ENCODE measurements at places on chromosomes 5 and 9.
A peak's percentile ranks its signal among the peaks of the same experiment; 100 is the strongest.

DNA sequence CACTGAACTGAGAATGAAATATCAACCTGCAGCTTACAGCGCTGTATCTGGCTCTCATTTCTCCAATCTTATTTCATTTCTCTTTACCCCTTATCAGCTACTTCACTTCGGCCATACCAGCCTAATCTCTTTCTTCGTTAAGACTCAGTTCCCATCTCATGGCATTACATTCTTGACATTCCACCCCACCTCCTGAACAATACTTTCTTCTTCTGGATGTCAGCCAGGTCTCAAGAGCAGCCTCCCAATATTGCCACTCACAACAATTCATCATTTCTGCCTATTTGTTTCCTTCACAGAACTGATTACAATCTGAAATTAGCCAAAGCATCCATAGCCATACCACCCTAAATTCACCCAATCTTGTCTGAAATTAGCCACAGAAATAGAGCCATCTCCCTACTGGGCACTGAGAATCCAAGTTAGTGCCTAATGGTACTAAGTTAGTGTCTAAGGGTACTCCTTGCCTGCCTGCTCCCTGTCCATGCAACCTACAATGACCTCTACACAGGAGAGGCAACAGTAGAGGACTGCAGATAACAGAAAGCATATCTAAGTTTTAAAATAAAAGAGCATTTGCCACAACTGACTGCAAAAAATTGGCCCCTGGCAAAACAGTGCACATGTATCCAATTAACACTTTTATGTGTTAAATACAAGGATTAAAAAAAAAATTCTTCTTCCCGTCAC, 35.2 kb downstream of the SETX start:
- no peak for DNase-seq

- no peak for DNase-seq
These were observed 26.0 kb upstream of the SPATA31D4 start for GRCh38 chr9:81902196-81902595.

DNA sequence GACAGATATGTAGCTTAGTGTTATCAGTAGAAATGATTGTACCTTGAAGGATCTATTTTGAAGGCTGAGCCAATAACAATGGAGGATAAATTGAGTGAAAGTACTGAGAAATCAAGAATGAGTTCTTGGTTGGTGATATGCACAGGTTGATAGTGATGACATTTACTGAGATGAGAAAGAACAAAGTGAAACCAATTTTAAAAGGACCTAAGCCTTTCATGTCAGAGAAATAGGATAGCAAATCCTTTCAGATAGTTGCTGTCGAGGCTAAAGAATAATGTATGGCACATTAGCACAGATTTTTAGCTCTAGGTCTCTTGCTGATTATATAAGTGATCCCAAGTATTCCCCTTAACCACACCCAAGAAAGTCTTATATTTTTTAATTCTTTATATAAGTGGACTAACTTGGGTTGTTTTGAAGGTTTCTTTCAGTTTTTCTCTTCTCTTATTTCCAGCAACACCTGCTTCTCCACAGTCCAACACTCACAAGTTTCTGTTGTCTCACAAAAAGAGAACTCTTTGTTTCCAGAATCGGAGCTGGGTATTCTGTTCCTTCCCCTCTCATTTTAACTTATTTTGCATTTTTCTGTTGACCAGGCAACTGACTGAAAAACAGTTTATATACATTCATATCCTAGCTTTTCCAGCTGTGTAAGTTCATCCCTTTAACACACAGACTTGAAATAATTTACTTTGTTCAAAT, 286.9 kb upstream of the ATP10B start:
- DNase-seq, result no peak

GRCh38 chr9:33638391-33638915, 114.4 kb downstream of the ANKRD18B start:
- no peak for DNase-seq

DNA sequence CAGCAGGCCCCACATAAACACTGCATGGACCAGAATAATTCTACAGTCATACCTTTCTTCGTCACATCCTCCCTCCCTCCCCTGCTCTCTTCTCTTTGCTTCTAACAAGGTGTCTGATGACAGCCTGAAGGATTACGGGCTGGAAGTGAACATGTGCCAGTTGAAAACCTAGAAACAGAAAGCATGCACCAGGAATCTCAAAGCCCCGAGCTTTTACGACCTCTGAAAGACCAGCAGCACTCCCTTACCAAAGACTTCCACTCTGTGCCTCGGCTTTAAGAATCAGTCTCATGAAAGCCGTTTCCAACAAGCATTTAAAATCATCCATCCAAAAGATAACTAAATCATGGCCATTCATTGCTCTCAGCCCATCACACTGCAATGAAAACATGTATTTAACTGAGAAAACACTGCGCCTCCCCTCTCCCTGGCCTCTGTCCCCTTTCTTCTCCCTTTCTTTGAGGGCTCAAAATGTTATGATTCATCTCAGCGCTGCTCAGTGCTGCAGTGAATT, 21.3 kb downstream of the MSX2 start:
- DNase-seq, result no peak

DNA sequence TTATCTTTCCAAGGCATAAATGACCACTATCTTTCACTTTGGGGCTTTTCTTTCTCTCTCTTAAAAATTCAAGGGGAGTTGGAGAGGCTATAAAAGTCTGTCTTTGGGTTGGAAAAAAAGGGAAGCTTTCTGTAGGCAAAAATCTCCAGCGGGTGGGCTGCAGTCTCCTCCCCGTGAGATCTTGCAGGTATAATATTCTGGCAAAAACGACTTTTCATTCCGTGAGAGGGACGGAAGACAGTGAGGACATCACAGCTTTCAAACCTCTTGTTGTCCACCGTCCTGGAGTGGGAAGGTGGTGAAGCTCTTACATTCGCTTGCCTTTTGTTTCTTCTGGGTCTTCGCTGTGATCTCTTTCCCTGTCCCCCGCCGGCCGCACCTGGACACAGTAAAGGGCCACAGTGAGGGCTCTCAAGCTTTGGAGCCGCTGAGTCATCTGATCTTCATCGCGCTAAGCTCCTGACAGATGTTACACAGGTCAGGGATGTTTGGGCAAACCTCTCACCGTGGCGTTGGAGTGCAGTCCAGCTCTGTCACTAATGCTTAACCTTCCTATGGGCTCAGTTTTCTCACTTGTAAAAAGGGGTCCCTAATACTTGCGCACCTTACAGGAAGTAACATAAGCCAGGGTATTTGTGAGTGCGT, 61.9 kb upstream of the MEGF10 start:
- DNase-seq, result no peak

DNA sequence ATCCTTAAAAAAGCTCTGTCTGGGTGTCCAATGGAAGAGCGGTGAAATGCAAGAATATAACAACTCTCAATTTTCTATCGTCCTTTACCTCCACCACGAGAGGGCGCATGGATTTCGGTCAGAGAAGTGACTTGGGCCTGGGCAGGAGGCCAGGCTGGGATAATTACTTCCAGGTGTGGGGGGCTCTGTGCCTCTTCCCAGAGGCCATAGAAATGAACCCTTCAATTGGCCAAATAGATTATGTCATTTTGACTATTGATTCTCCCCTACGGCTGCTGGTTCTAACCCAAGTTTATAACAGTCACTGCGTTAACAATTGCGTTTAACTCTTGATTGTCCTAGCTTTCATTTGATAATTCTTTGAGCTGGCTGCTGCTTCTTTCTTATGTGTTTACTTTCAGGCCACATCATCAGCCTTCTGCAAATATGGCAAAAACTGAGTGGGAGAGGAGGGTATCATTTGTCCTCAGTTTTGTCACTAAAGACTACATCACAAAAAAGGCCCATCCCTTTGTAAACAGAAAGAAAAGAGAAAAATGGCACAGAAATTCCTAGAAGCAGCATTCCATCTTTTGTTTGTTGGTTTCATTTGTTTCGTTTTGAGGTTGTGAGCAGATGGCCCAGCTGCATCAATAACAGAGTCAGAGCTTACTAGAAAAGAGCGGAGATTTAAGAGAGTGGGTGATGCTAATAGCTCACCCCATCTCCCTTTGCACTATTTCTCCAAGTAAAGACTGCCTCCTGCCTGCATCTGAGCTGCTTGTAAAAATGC, 45.4 kb upstream of the ZFR start:
- DNase-seq, result peak; percentile 85

- DNase-seq, result peak; percentile 33
These were observed 24.8 kb downstream of the NIPAL4 start for GRCh38 chr5:157484768-157485167.

GRCh38 chr5:36334315-36334714, 32.6 kb upstream of the RANBP3L start:
- no peak for DNase-seq

DNA sequence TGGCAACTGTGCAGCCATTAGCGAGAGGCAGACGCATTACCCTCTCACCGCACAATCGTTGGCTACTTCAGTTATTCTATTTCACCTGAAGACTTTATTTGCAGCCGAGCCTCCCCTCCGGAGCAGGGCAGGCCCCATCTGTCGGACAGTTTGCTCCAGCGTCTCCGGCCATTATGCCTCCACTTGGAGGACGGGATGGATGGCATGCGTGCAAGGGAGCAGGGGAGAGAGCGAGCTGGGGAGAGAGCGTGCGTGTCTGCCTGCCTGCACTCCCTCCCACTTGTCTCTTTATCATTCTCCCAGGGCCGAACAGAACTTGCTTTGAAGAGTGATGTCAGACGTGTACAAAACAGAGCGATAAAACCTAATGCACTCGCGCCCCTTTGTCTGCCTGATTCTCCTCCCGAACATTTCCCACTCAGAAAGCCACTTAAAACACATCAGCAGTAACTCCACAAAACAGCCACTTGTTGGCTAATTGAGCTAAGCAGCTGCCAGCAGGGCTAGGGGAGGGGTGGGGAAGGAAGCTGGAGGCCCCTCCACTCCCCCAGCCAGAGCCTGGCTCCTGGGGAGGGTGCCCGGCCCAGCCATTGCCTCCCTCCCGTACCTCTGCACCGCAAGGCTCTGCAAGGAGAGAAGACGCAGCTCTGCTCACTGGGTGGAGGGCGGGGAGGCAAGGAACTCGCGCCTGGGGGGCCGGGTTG, 43.4 kb upstream of the FUBP3 start:
- no peak for DNase-seq

- DNase-seq, result peak; percentile 2
These were observed 929.6 kb upstream of the WWC1 start for GRCh38 chr5:167361795-167362194.

DNA sequence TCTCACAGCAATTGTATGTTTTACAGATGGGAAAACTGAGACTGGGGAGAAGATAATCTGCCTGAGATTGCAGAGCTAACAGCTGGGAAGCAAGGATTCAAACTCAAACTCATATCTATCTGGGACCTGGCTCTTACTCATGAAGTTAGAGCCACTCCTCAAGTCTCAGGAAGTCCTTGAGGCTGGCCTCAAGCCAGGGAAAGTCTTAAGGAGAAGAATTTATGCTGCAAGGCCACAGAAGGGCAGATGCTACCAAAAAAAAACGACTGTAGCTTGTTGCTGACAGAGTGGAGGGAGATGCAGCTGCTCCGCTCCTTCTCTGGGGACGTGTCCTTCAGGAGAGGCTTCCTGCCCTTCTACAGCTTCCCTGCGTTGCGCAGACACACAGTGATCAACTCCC, 39.8 kb downstream of the BARHL1 start:
- peak; percentile 93 for DNase-seq

DNA sequence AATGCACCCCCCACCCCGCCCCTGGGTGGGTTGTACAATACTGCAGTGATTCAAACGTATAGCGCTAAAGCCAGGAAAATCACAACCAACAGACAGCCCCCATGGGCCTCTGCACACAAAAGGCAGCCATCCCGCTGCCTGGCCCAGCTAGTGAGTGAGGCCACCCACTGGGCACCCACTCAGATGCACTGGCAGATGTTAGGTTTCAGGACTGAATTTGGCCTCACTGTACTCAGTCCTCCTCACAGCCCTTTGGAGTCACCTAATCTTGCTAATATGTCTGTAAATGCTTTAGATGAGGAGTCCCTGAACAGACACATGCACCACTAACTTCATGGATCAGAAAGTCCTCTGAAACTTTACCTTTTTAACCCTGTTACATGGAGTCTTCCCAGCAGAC, 87.7 kb downstream of the FSTL4 start:
- no peak for DNase-seq

- no peak for DNase-seq
These were observed 619.0 kb downstream of the CDH18 start for GRCh38 chr5:19369048-19369447.

GRCh38 chr5:169893571-169893970, 86.7 kb downstream of the INSYN2B start:
- DNase-seq, result no peak

DNA sequence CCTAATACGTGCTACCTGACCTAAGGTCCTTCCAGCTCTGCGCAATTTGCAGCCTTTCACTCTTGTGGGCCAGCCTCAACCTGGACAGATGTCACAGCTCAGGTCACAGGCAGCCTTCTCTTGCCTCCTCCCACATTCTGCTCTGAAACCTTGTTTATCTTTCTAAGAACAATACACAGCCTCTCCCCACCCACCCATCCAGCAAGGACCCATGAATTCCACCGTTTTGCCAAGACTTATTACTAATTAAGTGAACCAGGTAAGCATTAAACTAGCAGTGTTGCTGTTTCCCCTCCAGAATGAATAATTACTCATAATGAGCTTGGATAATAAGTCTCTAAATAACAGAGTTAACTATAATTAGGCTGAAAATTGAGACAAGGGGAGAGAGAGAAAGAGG, 11.0 kb downstream of the FABP6 start:
- DNase-seq, result no peak

- no peak for DNase-seq
These were observed 18.1 kb upstream of the SCAI start for GRCh38 chr9:125161284-125161918.

- no peak for DNase-seq
These were observed 284.9 kb downstream of the TMEM38B start for GRCh38 chr9:105979290-105979689.

- DNase-seq, result peak; percentile 41
These were observed 55.1 kb upstream of the CCDC112 start for GRCh38 chr5:115351356-115352195.

GRCh38 chr9:124869466-124869985, 7.6 kb downstream of the ARPC5L start:
- no peak for DNase-seq

DNA sequence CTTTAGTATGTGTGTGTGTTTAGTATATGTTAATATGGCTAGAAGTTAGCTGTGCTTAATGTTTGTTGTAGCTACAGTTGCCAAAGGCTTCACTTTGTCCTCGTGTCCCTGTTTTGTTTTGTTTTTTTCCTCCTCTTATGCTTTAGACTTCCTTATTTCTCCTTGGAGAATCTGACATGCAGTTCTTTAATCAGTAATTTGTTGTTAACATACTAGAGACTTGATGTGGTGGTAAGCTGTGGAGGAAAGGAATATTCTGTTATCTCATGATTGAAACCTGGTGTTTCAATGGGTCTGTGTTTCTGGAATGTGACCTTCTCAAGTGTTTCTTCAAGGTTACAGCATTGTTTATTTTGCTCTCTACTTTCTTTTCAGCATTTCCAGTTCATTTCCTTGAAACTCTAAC, 515.6 kb upstream of the ST8SIA4 start:
- no peak for DNase-seq
